ENCODE measurements at places on chromosomes 5 and 9.

DNA sequence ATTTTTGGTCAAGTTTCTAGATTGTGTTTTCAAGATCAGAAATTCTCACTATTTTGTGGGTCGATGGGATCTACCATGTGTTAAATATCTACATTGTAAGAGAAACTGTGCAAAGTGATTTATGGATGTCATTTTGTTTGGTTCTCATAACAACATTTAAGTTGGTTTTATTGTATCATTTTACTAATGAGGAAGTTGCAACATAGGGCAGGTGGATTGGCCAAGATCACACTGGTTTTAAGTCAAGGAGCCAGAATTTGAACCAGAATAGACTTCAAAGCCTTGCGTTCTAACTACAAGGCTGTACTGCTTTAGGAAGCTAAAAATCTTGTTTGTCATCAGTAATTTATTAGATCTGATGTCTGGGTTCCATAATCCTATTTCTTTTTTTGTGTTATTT is 23.4 kb downstream of the SH3TC2 start:
- peak; percentile 37 for DNase-seq

DNA sequence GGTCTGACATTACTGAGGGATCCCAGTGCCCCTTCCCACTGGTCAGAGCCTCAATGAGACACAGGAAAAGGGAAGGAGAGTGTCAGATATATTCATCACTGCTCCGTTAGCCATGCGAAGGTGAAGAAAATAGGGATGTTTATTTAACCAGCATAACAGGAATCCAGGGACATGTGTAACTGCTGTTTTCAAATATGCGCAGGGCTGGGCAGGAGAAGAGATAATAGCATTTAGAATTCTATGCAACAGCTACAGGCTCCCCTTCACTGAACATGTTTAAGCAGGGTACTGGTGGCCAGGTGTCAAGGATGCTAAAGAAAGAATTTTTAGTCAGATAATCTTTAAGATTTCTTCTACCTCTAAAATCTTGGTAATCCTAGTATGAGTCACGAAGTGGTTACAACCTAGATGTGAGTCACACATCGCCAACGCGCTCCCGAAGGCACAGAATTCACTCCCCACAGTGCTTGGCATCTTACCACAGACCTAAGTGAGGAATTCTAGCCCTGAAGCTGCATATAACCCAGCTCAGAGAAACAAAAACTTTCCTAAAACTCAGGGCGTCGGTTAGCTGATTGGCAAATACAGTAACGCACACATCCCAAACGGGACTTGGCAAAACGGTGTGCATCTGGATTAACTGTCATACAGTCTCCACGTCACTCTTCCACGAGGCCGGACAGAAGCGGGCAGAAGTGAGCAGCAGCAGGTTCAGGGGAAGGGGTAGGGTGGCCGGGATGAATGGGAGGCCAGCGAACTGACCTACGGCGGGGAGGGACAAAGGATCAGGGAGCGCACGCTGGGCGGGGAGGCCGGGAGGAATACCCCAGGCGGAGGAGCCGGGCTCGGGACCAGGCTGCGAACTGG is 1.1 kb downstream of the CTNNAL1 start:
- peak; percentile 95 for DNase-seq

DNA sequence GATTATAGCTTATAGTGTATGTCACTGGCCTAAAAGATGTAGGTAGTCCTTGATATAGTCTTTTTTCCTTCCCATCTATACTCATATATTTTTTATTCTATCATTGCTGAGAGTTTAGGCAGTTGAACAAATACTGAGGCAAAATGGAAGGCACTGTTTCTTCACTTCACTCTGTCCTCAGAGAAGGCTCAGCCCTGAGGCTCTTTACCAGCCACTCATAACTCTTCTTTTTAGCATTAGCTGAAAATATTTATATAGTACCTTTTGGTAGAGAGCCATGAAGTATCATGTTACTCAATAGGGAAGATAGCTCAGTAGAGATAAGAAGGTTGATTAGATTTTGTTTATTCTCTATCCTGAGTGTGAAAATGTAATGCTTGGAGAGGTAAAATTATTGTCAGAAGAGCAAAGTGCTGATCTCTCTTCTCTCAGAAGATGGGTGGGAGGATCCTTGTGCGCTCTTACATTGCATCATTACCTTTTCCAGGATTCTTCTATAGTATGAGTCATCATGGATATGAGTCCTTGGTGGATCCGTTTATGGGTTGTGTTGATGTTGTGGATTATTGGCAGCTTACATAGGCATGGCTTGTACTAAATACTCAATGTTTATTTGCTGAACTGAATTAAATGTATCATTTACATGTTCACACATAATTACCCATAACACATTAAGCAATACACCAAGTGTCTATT is 88.1 kb downstream of the ANXA1 start:
- DNase-seq, result no peak

DNA sequence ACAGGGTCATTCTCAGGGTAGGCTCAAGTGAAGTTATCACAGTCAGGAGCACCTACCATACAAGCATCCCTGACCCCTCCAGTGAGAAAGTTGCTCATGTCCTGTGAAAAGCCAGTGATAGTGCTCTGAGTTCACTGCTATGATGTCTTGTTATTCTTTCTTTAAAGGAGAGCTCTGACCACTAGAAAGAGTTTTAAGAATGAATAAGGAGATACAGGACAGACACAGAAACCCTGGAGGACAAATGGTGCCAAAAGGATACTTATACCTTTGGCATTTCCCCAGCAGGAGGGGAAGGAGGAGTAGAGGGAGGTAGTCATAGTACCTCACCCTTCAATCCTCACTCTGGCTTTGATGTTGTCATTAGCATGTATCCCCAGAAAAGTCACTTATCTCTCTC is 84.0 kb upstream of the AGXT2 start:
- DNase-seq, result no peak

GRCh38 chr9:7298123-7298522 is 501.5 kb downstream of the DMAC1 start:
- no peak for DNase-seq

DNA sequence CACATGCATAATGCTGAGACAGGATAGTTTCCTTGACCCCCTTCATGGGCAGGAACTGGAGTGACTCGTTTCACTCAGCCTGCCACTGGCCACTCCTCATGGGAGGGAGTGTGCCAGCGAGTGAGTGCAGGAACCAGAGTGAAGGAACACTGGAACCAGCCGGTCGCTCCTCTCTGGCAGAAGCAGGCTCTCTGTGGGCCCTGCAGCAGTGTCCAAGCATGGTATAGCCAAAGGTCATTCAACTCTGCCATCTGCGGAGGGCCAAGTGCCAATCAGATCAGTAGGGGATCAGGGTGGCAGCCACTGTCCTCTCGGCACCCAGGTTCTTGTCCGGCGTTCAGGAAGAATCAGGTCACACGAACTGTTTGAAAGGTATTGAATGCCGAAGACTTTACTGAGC is 169.3 kb upstream of the PPP1R2B start:
- no peak for DNase-seq

GRCh38 chr5:122367456-122367855 is 55.4 kb downstream of the SNCAIP start:
- DNase-seq, result no peak

GRCh38 chr5:96930058-96930457 is 5.8 kb upstream of the LNPEP start:
- DNase-seq, result no peak

All from fibroblast of gingiva (primary cell).